ENCODE measurements at places on chromosomes 11 and 22.

DNA sequence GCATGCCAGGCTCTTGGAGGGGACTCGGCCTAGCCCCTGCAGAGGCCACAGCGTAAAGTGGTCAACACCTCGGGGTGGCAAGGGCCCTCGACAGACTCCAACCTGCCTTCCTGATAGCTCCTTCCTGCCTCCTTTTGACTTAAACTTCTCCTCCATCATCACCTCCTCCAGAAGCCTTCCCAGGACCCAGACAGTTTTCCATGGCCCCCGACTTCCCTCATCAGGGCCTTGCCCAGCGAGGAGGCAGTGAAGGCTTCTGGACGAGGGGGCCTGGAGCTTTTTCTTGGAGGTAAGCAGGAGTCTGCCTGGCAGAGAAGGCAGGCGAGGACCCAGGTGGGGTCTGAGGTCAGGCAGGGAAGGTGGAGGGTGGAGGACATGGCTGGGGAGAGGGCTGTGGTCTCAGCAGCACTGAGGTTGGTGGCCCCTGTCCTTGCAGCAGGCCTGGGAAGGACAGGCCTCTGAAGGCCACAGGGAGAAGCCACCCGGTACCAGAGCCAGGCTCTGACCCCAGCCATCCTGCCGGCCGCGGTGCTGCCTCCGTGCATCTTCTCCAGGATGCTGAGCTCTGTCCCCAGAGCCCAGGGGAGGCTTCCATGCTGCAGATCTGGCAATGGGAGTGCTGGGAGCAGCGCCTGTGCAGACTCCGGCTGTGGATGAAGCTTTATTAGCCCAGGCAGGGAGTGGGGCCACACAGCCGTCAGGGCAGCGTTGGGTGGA, 81.4 kb downstream of the WNT7B start:
- no peak for DNase-seq

- DNase-seq: no peak
These were observed 49.7 kb downstream of the MYEOV start for GRCh38 chr11:69343401-69344321.

GRCh38 chr11:58000699-58001098, 23.0 kb upstream of the OR9Q1 start:
- no peak for DNase-seq

GRCh38 chr11:82733444-82734119, at the start of gene FAM181B:
TSS of gene FAM181B (minus strand) at chr11:82733864. CDS start at chr11:82733729, 135 bp downstream.
- no peak for DNase-seq

DNA sequence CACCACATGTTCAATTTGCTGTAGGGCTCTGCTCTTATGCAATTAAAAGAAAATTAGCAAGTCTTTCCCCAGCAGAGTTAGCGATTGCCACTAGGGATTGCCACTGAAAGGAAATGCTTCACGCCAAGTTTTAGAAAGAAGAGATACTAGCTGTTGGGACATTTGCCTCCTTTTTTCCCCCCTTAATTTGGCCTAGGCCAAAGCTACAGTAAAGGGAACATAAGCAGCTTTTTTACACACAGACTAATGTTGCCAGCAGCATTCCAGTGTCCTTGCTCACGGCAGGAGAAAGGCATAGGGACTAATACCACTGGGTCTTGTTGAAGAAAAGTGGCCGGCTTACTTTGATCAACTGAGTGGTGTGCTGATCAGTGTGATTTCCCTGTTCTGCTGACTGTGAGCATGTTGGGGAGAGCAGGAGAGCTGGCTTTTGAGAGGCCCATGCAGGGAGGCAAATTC, 71.2 kb downstream of the PHF21A start:
- DNase-seq: no peak

GRCh38 chr11:94788396-94788795, 20.2 kb downstream of the AMOTL1 start:
- no peak for DNase-seq

- DNase-seq: no peak
These were observed 68.7 kb downstream of the PTPRJ start for GRCh38 chr11:48049036-48049435.

- no peak for DNase-seq
These were observed 50.1 kb downstream of the MUC6 start for GRCh38 chr11:986270-986951.

DNA sequence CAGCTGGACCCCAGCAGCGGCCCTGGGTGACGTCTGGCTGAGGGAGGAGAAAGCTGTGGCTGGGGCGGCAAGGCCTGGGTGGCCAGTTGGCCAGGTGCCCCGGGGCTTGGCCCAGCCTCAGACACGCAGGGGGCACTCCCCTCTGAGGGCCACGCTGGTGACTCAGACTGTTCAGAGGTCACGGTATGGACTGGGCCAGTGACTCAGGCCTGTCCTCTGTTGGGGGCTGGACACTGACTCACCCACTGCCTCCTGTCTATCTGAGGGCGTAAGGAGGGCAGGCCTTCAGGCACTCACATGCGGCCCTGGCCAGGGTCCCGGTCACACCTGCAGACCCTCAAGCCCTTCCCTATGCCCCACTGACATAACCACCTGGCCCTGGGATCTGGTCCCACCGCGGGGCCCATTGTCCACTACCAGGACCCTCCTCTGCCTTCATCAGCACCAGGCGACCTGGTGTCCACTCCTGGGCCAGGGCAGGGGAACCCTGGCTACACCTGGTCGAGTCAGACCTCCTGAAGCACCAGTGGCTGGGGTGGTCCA, 3.7 kb upstream of the MUC5AC start:
- no peak for DNase-seq

DNA sequence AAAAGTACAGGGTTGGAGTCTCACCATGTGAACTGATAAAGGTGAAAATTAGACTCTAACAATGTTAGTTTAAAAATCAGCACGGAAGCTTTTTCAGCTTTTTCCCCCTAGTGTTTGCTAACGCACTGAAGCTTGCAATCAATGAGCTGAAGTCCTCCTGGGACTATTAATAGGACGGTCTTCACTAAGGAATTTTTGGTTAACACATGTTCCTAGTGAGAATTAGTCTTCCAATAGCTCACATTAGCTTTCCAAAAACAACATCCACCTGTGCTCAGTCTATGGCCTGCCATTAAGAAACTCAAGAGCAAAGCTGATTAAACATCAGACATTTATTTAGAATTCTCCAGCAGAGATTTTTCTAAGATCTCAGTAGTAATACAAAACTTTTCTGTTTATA, 26.7 kb upstream of the DDI1 start:
- no peak for DNase-seq

DNA sequence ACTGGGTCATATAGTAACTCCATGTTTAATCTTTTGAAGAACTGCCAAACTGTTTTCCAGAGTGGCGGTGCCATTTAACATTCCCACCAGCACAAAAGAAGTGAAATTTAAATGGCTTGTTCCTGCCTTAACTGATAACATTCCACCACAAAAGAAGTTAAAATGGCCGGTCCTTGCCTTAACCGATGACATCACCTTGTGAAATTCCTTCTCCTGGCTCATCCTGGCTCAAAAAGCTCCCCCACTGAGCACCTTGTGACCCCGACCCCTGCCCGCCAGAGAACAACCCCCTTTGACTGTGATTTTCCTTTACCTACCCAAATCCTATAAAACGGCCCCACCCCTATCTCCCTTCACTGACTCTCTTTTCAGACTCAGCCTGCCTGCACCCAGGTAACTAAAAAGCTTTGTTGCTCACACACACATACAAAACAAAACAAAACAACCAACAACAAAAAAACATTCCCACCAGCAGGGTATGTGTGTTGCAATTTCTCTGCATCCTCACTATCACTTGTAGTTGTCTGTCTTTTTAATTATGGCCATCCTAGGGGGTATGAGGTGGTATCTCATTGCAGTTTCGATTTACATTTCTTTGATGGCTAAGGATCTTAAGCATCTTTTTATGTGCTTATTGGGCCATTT, 109.0 kb downstream of the FAR1 start:
- no peak for DNase-seq

- DNase-seq: no peak
These were observed 138.0 kb upstream of the POU2AF2 start for GRCh38 chr11:111107501-111107900.

- DNase-seq: no peak
These were observed 6.8 kb upstream of the CAT start for GRCh38 chr11:34431979-34432378.

DNA sequence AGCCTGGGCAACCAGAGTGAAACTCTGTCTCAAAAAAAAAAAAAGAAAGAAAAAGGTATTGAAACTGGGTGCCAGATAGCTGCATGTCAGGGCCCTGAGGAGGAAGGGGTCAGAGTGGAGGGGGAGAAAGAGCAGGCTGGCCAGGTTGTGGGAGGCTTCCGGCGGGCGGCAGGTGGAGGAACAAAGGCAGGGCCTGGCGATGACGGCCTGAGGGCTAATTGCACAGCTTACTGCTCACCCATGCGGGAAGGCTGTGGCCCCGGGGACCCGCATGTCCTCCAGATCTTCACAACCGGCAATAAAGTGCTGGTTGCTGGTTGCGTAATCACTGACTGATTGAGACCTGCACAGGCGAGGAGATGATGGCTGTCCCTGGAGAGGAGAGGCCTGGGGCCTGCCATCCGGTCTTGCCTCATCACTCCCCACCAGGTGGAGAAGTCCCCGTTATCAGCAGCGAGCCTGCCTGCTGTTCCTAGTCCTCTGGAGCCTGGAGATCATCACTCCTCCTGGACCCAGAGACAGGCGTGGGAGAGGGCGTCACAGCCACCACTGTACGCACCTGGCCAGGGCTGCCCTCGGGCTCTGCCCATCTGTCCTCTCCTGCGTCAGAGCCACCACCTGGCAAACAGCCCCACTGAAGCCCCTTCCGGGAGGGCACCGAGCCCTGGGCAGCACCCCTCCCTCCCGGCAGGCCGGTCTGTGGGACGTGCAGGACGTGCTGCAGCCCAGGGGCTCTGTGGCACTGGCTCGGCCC, 18.7 kb downstream of the H19 start:
- DNase-seq: no peak

DNA sequence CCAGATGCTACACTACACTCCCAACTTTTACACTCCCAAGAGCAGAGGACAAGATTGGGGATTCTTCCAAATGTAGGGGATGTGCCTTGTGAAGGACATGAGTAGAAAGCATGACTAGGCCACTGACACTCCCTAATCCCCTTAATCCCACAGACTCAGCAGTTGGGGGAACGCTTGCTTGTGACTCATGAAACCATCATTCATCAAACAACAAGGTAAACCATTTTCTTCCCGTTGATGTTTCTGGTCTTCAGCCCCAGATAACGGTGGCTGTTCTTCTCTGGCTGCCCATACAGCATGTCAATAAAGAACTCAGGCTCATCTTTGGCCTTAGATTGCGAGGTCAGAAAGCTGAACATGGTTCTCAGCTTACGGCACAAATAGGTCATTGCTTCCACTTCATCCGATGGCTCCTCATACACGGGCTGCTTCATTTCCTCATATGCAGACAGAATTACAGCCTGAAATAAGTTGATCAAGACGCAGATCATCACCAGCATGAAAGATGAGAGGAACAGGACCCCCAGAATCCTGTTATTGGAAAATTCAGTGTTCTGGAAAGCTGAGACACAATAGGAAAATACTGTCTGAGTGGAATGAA, 6.4 kb upstream of the CDPF1 start:
- DNase-seq: no peak

GRCh38 chr22:48205161-48205560, 1442.7 kb downstream of the TBC1D22A start:
- no peak for DNase-seq
